Activated CD8-positive, alpha-beta memory T cell treated with anti-CD3 and anti-CD28 coated beads for 1 hour (primary cell): ENCODE measurements at places on chromosomes 1 and 21.

- DNase-seq: no peak
Measured at GRCh38 chr1:245412306-245412705, 257.5 kb downstream of the KIF26B start.

DNA sequence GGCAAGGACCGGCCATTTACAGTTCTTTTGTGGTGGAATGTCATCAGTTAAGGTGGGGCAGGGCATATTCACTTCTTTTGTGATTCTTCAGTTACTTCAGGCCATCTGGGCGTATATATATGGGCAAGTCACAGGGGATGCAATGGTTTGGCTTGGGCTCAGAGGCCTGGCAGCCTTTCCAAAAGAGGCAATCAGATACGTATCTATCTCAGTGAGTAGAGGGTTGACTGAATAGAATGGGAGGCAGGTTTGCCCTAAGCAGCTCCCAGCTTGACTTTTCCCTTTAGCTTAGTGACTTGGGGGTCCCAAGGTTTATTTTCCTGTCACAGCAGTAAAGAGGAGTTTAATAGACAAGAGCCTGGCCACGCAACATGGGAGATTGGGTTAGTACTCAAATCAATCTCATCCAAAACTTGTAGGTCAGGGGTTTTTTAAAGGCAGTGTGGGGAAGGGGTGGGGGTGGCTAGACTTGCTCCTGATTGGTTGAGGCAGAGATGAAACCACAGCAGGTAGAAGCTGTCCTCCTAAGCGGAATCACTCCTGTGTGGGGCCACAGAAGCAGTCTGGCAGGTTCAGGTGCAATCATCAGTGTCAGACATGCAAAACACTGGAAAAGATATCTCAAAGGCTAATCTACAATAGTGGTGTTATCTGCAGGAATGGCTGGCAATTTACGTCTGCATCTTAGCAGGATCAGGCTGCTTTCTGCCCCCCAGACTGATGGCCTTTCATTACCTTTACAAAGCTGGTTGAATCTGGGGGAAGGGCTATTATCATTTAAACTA is 112.9 kb downstream of the TLR5 start:
- no peak for DNase-seq

- DNase-seq: no peak
Measured at GRCh38 chr1:236091933-236092318, 27.0 kb upstream of the NID1 start.

- DNase-seq: no peak
Measured at GRCh38 chr1:205449750-205450443, 5.9 kb downstream of the BLACAT1 start.

- no peak for DNase-seq
Measured at GRCh38 chr1:45802343-45803298, 791 bp upstream of the MAST2 start.

DNA sequence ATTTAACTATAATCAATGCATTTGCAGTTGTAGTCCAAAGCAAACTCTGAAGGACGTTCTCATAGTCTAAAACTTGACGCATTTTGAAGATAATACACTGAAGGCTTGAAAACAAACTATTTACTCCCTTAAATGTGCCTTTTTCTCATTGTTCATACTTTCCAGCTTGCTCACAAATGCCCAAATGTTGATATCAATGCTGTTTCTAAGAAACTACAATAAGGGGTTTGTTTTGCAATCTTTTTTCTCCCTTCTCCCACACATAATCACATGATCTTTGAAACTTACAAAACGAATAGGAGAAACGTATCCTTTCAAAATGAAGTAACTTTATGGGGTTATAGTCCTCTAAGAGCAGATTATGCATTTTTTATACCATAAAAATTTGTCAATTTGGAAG is 508.7 kb downstream of the DPYD start:
- DNase-seq: no peak

GRCh38 chr1:195394567-195394966 is 1213.7 kb downstream of the KCNT2 start:
- DNase-seq: no peak

DNA sequence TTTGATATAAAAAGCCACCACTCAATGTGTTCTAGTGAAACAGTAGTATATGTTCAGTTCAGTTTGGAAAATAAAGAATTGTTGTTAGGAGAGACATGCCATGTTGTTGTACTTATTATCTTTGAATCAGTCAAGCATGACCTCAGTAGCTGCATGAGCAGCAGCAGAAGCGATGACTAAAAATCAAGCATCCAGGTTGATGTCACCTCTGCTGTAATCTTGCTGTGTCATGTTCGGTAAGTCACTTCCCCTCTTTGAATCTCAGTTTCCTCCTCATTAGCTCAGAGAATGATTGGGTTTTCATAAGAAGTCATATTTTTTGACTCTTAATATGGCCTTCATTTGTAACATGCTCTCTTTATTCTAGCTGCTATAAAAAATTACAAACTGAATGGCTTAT is 428.4 kb upstream of the B3GALT2 start:
- DNase-seq: no peak
